ENCODE measurements at places on chromosomes 7 and 10.
A peak's percentile ranks its signal among the peaks of the same experiment; 100 is the strongest.

DNA sequence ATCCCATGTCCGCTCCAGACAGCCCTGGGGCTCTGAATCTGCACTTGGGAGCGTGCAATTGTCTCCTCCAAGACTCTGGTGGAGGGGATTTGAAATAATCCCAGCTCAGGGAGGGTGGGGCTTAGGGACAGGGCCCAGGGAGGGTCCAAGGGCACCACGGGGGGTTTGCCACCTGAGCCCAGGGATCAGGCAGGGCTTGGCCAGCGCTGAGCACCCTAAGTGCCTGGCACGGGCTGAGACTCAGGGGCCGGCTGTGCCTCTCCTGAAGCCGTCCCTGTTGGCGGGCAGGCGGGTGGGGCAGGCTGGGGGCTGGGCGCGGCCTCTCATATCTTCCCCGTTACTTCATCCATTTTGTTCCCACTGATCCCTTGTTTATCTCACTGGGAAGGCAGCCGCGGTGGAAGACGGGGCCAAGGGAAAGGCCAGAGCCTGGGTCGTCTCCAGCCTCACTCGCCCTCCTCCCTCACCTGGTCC lies 41.8 kb upstream of the ELN start:
- DNase-seq, result no peak

- DNase-seq, result no peak
Observed at GRCh38 chr10:11595395-11595692, 16.1 kb downstream of the USP6NL start.

- DNase-seq, result peak; percentile 73
Observed at GRCh38 chr7:2116989-2117591, 115.7 kb downstream of the MAD1L1 start.

DNA sequence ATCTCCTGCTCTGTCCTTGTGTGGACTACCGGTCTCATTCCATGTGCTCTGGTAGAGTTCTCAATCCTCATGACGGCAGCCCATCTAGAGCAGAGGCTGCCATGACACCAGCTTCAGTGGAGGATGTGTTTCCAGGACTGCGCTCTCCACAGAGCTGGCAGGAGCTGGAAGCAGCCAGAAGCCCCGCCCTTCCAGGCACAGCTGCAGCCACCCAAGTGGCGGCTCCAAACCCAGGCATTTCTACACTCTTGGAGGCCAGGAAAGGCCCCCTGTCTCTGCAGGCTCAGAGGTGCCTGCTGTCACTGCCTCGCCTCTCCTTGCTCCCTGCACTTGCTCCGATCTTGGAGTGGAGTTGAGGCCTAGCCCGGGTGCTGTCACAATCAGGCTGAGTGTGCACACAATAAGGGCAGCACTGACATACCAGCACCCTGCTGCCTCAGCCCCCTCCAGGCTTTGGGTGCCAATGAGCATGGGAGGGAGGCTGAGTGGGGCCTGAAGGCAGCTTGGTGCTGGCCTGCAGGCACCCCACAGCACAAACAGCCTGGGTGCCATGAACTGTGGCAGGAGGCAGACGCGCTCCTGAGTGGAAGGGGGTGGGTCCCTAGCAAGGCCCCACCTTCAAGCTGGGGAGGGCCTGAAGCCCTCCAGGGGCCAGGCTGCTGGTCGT lies 122.1 kb downstream of the LRRN3 start:
- DNase-seq, result no peak

- no peak for DNase-seq
Observed at GRCh38 chr10:7338469-7338868, 72.4 kb downstream of the SFMBT2 start.

- DNase-seq, result no peak
Observed at GRCh38 chr10:35912615-35913569, 270.8 kb upstream of the FZD8 start.

- DNase-seq, result peak; percentile 49
Observed at GRCh38 chr7:141663081-141663849, 38.7 kb downstream of the DENND11 start.

- DNase-seq, result peak; percentile 71
Observed at GRCh38 chr10:27783660-27784059, 38.0 kb upstream of the MKX start.

DNA sequence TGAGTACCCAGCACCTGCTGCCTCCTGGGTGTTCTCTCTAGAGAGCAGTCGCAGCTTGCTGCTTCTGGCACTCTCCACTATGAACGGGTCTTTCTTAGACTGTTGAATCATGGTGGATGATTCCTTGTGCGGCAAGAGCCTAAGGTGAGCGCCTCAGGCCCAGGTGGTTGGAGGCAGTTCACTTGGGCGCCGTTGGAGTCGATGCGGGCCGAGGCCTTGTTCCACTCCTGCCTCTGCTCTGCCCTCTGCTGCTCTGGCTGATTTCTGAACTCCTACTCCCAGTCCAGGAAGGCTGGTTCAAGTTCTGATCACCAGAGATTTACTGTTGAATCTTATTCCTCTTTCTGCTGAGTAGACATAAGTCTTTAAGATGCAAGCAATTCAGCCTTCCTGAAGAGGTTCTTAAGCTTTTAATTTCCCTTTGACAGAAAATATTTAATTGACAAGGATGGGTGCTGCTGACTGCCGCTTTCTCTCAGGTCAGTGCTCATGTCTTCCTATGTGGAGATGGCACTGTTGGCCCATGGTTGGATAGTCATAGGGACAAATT lies 10.4 kb downstream of the YKT6 start:
- DNase-seq, result no peak

DNA sequence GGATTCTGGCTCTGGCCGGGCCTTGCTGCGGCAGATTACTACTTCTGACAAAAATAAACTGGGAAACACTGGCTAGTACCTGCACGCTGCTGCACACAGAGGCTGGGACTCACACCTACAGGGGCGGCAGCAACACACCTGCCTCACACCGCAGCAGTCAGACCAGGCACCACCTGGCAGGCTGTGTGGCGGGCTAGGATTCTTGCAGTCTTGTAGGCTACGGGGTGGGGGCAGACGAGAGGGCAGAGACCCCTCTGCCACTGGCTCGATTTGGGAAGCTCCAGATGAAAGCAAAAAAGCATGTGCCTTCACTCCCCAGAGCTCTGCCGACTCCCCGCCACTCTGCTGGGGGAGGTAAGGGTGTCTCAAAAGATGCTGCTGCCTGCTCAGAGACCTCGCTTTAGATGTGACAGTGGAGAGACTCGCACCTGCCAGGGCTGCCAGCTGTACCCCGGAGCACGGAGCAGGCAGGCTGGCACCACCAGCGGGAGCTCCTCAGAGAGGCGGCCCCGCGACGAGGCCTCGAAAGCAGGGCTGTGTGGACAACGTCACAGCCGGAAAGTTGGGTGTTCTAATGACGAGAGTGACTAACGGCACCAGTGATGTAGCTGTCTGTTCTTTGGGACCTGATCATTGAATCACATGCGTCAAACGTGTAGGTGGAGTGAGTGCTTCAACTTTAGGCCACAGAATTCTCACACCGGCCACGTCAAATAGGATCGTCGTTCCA lies 250.5 kb downstream of the ZMYND11 start:
- no peak for DNase-seq

DNA sequence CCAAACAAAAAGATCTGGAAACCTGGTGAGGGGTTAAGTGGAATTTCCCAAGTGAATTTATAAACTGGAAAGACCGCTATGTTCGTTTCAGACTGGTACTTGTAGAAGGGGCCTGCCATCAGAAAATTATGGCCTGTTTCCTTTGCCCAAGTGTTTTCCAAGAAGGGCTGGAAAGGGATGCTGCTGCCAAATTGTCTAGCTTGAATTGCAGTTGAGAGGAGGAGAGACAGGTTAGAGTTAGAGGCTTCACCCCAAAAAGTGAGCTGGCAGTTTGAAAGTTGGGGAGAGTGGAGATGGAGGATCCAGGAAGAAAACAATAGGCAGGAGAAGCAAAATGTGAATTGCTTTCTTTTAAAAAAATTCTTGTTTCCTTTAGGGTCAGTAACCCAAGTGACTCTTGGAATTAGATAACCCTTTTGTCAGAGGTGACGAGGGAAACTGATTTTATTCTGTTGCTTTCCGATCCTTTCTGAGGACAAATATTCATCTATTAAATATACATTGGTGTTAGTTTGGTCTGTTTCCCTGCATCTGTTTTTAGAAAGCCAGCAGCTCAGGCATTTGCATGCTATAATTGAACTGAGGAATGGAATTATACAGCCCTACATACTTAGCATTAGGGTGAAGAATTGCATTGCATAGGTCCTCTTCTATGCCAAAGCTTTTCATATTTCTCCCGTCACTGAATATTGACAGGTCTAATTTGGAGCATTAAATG lies 82.5 kb upstream of the PRR15 start:
- no peak for DNase-seq

DNA sequence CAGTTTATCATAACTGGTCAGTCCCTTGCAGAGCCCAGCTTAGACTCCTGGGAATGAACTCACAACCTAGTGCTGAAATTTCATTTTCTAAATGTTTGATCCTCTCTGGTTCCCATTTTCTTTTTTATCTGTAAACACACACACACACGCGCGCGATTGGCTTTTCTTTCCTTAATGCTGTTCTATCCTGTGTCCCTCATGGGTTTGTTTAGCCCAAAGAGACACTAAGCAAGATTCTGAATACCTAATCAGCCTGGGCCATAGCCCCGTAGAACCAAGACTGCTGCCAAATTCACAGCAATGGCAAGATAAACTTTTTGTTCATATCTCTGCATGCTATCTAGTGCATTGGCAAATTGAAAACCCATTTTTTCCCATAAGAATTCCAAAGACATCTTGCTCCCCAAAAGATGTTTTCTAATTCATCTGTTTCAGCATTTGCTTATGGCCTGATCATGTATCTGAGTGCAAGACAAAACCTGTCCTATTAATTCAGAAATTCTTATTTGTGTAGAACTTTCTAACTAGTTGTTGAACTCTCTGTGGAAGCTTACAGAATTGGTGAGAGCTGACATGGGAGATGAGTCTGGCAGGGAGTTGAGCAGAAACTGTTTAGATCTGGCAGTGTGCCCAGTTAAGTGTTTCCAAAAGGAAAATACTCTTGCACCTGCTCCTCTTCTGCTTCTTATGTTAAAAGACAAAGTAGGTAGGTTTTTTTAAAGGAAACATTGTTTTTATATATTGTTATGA lies 1.8 kb upstream of the IFIT1 start:
- DNase-seq, result peak; percentile 55

DNA sequence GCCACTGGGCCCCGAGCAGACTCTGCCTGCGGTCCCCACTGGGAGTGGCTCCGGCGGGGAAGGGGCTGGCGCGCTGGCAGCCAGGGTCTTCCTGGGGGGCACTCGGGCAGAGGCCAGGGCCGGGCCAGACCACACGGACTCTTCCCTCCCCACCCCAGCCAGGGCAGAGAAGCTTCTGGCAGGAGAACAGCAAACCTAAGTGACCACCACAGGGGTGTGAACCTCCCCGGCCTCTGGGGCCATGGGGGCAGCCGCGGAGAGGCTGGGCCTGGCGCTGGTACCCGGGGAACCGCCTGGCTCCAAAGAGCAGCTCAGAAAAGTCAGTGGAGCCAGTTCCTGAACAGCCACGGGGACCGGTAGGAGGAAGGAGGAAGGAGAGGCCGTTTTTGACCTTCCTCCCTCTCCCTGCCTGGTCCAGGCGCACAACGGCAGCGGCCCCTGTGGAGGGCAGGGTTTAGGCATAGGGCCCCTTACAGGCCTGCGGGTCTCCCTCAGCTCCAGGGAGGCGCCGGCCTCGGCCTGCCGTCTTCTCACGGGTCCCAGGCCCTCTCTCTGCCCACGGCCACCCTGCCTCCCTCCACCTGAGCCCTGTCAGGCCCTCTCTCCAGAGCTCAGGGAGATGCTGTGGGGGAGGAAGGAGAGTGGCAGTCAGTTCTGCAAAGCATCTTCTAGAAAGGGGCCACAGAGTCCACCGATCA lies 51.8 kb downstream of the TMEM209 start:
- no peak for DNase-seq

DNA sequence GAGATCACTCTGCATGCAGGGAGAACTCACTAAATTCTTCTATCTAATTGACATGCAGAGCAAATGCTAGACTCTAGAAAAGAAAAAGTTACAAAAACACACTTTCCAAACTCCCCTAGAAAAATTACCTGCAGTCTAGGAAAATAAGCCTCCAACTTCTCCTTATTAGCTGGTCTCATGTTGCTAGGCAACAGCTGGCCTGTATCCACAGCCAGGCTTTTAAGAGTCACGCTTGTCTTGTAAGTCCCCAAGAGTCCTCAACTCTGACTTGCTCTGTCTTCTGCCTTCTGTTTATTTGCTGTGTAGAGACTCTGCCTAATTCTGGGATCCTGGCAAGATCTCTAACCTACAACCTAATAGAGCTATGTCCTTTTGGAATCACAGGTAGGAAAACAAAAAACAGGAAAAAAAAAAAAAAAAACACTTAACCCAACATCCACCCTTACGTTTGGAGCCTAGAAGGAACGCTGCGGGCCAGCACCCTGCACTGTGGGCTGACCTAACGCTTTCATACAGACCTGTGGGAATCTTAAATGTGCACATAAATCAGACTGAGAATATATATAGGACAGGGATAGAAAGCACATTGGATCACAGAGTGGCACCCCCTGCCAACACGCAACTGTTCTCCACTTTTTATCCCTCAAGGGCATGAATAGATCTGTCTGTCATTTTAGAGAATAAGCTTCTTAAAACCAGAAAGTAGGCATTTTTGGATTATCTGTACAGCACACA lies 117.0 kb upstream of the PTPRZ1 start:
- no peak for DNase-seq

DNA sequence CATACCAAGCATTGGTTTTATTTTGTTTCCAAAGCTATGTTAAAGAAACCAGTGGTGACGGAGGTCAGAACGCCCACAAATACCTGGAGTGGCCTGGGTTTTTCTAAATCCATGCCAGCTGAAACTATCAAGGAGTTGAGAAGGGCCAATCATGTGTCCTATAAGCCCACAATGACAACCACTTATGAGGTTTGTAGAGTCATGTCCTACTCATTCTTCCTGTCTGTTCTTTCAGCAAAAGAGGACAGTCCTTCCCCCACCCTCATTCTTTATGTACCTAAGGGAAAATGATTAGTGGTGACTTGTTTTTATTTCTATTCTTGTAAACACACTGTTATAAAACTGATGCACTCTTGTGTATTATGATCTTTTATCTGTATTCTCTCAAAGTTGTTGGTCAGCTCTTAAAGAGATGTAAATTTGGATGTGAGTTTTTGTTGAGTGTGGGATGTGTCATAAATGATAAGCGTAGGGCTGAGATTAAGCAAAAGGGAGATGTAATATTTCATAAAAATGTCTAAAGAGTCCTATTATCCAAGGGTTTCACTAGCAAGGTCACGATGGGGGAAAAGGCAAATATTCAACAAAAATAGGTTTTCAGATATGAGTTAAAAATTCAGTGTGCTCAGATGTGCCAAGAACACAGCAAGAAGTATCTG lies 294.4 kb downstream of the BICC1 start:
- DNase-seq, result no peak

DNA sequence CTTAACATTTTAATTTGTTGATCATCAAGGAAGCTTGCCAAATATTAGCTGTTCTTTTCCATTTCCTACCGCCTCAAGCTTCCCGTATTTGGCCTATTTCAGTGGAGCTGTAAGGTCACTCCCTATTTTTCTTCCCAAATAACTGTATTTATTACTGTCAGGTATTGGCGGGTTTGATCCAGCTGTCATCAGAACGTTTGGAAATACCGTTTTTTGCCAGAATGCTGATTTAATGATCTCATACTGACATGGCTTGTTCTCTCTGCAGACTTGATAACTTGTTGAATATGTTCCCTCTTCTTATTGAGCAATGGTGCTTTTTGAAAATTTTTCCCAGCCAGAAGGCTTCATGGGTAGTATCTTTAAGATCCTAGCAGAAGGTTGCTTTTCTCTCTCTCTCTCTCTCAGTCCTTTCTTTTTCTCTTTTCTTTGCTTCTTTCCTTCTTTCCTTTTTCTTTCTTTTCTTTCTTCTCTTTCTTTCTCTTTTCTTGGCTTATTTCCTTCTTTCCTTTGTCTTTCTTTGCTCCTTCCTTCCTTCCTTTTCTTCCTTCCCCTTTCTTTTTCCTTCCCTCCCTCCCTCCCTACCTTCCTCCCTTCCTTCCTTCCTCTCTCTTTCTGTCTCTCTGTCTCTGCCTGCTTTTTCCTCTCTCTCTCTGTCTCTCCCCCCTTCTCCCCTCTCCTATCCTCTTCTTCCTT lies 42.1 kb downstream of the CUX1 start:
- DNase-seq, result no peak
